LHCN-M2 (cell line): ENCODE measurements at places on chromosomes 5 and 9.

- DNase-seq = peak; percentile 84
Observed at GRCh38 chr9:16532681-16533450, 337.6 kb downstream of the BNC2 start.

DNA sequence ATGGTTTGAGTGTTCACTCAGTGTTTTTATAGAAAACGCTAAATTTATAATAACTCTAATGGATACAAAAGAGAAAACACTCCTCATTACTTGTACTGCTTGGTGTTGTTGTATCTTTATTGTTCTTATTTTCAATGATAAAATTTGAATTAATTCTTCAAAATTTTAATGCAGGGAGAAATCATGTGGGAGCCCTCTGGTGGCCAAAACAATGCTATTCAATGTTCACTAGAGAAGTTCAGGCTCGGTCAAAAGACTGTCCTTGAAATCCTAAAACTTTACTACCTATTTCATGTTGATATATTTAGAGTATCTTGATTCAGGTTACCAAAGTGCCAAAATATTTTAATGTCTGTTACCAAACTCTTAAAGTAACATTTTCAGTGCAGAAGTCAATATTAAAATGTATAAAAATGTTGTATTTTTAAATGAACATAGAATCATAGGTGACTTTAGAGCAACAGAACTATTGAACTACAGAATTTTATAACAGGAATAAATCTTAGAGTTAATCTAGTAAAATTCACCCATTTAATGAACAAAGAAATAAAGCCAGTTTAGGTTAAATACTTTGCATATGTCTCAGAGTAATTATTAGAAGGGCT lies 1259.8 kb downstream of the PTPRD start:
- no peak for DNase-seq

DNA sequence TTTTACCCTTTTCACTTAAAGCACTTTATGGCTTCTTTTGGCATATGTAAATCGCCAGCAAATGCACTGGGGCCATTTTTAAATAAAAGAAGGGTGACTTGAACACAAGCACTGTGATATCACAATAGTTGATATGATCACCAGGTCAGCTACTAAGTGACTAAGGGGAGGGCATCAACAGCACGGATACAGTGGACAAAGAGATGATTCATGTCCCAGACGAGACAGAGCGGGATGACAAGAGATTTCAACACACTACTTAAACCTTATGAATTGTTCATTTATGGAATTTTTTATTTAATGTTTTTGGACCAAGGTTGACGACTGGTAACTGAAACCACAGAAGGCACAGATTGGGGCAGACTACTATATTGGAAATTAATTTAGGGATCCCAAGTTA lies 54.1 kb downstream of the RORB start:
- DNase-seq = no peak

DNA sequence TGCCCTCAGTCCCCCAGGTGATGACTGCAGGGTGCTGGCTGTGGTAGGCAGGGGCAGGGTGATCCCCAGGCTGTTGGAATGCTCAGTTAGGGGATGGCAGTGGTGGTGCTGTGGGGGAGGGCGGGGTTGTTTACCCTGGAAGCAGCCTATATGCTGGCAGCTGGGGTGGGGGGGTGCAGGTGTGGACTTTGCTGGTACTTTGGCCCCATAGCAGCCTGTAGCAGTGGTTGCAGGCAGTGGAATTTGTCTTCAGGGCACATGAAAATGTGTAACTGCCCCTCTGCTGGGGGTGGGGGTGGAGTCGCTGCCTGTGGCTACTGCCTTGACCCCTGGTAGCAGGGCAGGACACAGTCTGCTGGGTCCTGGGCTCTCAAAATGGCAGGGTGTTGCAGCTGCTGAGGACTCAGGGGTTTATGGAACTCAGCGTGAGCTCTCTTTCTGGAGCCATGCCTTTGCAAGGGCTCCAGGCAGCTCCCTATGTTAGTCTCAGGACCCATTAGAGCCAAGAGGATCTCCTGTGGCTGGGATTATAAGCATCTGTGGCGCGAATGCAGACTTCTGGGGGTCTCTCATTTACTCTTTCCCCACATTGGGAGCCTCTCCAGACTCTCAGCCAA lies 65.0 kb downstream of the RMI1 start:
- DNase-seq = no peak

- no peak for DNase-seq
Observed at GRCh38 chr9:89425921-89426383, 72.0 kb downstream of the SEMA4D start.

GRCh38 chr9:13661014-13661413 lies 381.5 kb upstream of the MPDZ start:
- no peak for DNase-seq

GRCh38 chr5:11387382-11387781 lies 516.9 kb downstream of the CTNND2 start:
- no peak for DNase-seq
